ENCODE measurements at places on chromosomes 4 and X. TPM values are rescaled to one million over a fixed set of nuclear protein-coding genes. Genes with fewer than 3 reads are reported as not detected.

ART3 gene
- total RNA-seq: not detected

CT45A2 gene
- not detected for total RNA-seq

XIAP gene
- total RNA-seq: 21.3 TPM

NALF2 gene
- total RNA-seq: 3.1 TPM

NOCT gene
- total RNA-seq: 25.4 TPM

- H3K36me3 ChIP-seq: no peaks in the 10 kb centered on the region
- H3K4me3 ChIP-seq: no peak overlapping the region
- H3K27ac ChIP-seq: no peak overlapping the region
- no peaks in the 10 kb centered on the region for H3K27me3 ChIP-seq
- no peaks in the 10 kb centered on the region for H3K4me1 ChIP-seq
Measured at GRCh38 chrX:30525732-30526131, 51.8 kb downstream of the TASL start.

- H3K4me3 ChIP-seq: no peak overlapping the region
- H3K27me3 ChIP-seq: no peaks in the 10 kb centered on the region
- H3K4me1 ChIP-seq: no peaks in the 10 kb centered on the region
- no peak for DNase-seq
- H3K36me3 ChIP-seq: no peaks in the 10 kb centered on the region
Measured at GRCh38 chrX:154775419-154776349, 13.0 kb downstream of the DKC1 start.

DNA sequence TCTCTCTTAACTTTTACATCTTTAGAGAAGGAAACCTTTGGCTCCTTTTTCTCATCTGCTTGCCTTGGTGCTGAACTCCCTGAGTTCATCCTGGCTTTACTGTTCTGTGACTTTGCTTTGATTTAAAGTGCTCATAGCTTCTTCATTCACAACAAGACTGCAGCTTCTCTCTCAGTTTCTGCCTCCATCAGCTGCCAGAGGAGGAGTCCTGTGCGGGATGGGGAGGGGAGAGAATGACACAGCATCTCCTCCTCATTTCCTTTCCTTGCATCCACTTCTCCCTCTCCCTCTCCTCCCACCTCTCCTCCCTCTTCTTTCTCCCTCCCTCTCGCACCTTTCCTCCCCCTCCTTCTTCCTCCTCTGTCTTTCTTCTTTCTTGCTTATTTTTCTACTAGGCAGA lies 42.0 kb downstream of the CBLL2 start:
- H3K27me3 ChIP-seq: no peaks in the 10 kb centered on the region
- no peaks in the 10 kb centered on the region for H3K4me1 ChIP-seq
- DNase-seq: no peak
- H3K36me3 ChIP-seq: no peaks in the 10 kb centered on the region
- H3K4me3 ChIP-seq: no peak overlapping the region

- no peaks in the 10 kb centered on the region for H3K36me3 ChIP-seq
- H3K27ac ChIP-seq: no peak overlapping the region
- no peaks in the 10 kb centered on the region for H3K27me3 ChIP-seq
- no peak overlapping the region for H3K4me3 ChIP-seq
Measured at GRCh38 chr4:126136922-126137781, 822.4 kb downstream of the FAT4 start.

DNA sequence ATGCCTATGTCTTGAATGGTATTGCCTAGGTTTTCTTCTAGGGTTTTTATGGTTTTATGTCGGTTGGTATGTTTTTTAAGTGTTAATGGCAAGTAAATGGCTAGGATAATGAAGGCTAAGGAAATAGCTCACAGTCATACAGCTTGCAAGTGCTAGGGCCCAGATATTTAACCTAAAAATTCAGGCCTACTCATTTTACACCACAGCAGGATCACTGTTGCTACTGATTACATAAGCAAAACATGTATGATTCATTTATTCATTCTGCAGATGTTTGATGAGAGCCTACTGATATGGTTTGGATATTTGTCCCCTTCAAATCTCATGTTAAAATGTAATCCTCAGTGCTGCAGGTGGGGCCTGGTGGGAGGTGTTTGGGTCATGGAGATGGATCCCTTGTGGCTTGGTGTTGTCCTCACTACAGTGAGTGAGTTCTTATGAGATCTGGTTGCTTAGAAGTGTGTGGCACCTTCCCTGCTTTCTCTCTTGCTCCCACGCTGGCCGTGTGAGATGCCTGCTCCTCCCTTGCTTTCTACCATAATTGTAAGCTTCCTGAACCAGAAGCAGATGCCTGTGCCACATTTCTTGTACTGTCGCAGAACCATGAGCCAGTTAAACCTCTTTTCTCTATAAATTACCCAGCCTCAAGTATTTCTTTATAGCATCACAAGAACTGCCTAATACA lies 175.5 kb downstream of the MAPK10 start:
- H3K36me3 ChIP-seq: no peaks in the 10 kb centered on the region
- no peaks in the 10 kb centered on the region for H3K4me1 ChIP-seq
- no peak overlapping the region for H3K27ac ChIP-seq
- no peak for DNase-seq
- no peak overlapping the region for H3K4me3 ChIP-seq

GRCh38 chr4:166252487-166253402 lies 379.7 kb downstream of the TLL1 start:
- no peak overlapping the region for H3K27ac ChIP-seq
- peak; percentile 32 for DNase-seq
- no peaks in the 10 kb centered on the region for H3K36me3 ChIP-seq
- no peaks in the 10 kb centered on the region for H3K27me3 ChIP-seq
- no peak overlapping the region for H3K4me3 ChIP-seq

All from Caco-2 (cell line).